ENCODE measurements at places on chromosomes 2 and 18. TPM values are rescaled to one million over a fixed set of nuclear protein-coding genes. Genes with fewer than 3 reads are reported as not detected.

Gene SPEG
- total RNA-seq, result 1.3 TPM

Gene CGREF1
- 2.5 TPM for total RNA-seq

Gene INHBB
- total RNA-seq, result not detected

Gene LHCGR
- not detected for total RNA-seq

Gene LRRC30
- total RNA-seq, result not detected

Gene NEUROD1
- not detected for total RNA-seq

GRCh38 chr2:14941151-14941631 is 308.7 kb downstream of the LRATD1 start:
- DNase-seq, result no peak

- DNase-seq, result no peak
Observed at GRCh38 chr2:68031542-68032160, 31.2 kb downstream of the C1D start.

- DNase-seq, result no peak
Observed at GRCh38 chr2:5692561-5693286, 540 bp downstream of the SOX11 start.

DNA sequence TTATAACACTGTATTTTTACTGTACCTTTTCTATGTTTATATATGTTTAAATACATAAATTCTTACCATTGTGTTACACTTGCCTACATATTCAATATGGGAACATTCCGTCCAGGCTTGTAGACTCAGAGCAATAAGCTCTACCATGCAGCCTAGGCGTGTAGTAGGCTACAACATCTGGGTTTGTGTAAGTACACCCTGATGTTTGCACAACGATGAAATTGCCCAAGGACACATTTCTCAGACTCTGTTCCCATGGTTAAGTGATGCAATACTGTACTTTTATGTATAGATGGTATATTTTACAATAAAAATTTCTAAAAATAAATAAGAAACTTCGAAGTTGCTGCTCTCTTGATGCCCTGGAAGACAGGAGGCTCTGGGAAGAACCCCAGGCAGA is 38.4 kb downstream of the YPEL5 start:
- no peak for DNase-seq

DNA sequence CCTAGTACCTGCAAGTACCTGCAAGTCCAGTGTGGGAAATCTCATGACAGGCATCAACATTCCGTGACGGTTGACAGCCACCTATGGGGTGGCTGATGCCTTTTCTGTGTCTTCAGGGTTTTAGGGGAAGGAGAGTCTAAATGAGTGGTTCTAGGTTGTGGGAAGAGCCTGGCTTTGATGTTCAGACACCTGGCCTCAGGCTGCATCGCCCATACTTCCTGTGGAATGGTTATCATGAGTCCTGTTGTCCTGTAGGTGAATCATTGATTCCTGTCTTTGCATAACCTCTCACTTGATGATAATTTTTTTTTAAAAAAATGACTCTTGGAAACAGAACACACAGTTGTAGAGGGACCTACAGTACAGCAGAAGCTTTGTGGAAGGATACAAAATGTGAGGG is 108.9 kb downstream of the NEDD4L start:
- no peak for DNase-seq

DNA sequence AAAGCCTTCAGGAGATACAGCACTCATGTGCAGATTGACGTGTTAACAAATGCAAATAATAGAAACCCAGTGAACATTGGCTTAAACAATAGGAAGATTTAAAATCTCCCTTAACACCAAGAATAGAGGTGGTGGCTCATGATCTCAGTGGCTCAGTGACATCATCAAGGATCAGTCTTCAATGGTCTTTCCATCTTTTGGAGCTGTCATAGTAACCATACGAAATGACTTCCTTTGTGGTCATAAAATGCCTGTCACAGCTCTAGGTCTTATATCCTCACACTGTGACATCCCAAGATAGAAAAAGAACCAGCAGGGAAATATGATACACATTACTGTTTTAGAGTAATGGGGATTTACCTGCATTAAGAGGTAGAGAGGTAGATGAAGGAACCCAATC is 59.6 kb upstream of the ACKR3 start:
- DNase-seq, result no peak

DNA sequence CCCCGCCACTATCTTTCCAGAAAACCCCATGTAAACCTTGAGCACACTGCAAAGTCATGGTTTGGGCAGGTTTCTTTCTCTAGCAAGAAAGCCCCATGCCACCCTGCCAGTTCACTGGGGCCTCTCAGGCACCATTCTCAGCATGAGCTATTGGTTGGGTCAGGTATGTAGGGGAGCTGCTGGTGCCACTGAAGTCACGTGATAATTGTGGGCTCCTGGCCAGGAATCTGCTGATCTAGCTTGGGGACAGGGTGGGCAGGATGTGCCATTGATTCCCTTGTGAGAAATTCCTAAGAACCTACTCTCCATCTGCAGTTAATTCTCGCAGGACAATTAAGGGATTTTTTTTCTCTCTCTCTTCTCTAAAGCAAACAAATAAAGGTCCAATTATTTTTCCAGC is 26.5 kb upstream of the HNMT start:
- no peak for DNase-seq

GRCh38 chr2:139293992-139294548 is 513.9 kb upstream of the NXPH2 start:
- no peak for DNase-seq

- DNase-seq, result no peak
Observed at GRCh38 chr2:25062511-25062917, 20.6 kb downstream of the EFR3B start.

DNA sequence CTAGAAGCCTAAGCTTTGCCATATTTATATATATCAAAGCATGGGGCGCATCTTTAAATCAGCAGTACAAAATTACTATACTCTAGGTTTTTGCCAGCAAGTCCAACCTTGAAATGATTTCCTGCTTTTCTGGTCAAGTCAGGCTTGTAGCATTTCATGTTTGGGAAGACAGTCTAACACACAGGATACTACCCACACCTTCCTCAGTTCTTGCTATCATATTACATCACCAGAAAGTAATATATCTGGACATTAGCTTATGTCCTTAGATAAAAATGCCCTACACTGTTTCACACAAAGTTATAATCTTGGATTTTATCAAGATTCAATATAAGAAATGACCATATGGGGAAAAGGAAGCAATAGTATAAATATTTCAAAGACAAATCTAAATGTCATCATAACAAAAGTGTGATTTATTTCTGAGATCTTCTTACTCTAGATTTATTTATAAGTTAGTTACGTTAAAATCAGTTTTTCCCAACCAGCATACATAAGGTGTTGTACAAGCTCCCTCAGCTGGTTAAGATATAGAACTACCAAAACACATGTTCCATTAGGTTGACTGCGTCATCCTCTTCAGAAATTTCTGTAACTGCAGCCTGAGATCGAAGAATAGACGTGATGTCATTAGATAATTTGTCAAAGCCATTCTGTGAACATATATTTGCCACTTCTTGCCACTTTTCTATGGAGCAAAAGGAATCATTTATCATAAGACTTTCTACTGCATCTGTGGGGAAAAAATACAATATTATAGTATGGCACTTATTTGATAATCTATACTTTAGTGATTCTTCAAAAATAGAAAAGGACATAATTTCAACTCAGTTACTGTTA is 56.6 kb downstream of the CLHC1 start:
- no peak for DNase-seq

DNA sequence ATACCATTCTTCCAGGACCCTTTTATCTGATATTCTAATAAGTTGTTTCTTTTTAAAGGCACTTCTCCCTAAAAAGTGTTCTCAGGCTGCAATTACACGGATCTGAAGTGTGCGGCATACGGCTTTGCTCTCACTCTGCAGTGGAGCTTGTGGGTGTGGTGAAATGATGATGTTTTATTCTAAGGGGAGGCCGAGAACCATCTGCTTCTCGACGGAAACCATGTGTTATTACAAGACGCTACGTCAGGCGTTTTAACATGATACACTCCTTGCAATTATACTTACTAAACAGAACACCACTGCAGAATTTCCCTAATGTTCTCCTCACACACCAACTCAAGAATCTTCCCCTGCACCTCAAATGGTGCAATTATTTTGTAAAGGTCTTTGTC is 34.9 kb upstream of the CTDP1 start:
- DNase-seq, result no peak

DNA sequence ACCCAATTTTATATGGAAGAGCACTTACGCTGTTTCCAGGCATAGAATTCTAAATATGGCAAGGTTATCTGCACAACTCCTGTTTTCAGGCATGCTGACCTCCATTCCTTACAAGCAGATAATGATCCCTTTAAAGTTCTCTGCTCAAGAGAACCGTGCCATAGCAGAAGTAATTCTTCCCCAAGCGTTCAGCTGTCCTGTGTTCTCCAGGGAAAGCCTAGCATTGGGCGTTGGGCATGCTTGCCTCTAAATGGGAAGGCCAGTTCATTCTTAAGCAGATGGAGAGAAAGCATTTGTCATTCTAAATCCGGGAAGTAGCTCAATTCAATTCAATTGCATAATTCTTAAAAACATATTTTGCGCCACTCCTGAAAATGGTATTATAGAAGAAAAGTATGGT is 55.7 kb upstream of the EML4 start:
- DNase-seq, result no peak

- DNase-seq, result no peak
Observed at GRCh38 chr18:59562751-59563150, 134.5 kb downstream of the CCBE1 start.

Data from activated CD8-positive, alpha-beta memory T cell treated with anti-CD3 and anti-CD28 coated beads, Interleukin-2, amount 10 ng/mL, durations not matched to agents 7 days and 5 days (primary cell).